ENCODE measurements at places on chromosomes 5 and 9.

DNA sequence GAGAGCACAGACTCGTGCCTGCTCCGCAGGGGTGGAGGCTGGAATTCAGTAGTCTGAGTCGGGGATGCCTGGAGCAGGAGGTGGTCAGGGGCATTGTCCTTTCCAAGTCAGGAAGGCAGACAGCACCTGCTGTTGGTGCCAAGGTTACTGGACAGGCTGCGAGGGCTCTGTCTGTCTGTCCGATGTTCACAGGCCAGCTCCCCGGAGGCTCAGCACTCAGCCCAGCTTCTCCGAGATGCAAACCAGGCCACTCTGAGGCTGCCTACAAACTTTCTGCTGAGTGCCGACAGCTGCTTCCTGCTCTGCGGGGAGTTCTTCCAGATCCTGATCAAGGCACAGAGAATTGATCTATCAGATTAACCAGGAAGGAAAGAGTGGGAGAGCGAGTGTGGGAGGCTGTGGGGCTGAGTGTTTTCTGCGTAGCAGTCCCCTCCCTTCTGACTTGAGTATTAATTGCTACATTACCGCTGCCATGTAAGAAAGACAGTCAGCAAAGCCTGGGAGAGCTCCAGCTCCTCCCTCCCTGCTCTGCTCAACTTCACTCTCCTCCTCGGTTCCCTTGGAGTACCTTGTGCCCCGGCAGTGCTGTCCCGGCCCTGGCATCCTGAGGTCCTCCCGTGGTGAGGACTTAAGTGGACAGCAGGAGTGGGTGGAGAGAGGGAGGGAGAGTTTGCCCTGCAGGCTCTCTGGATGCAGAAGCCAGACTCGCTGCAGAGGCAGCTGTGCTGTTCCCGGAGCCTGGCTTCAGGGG is 36.0 kb downstream of the KCNMB1 start:
- no peak for DNase-seq

- DNase-seq = no peak
Observed at GRCh38 chr9:114176624-114177291, 21.4 kb downstream of the COL27A1 start.

DNA sequence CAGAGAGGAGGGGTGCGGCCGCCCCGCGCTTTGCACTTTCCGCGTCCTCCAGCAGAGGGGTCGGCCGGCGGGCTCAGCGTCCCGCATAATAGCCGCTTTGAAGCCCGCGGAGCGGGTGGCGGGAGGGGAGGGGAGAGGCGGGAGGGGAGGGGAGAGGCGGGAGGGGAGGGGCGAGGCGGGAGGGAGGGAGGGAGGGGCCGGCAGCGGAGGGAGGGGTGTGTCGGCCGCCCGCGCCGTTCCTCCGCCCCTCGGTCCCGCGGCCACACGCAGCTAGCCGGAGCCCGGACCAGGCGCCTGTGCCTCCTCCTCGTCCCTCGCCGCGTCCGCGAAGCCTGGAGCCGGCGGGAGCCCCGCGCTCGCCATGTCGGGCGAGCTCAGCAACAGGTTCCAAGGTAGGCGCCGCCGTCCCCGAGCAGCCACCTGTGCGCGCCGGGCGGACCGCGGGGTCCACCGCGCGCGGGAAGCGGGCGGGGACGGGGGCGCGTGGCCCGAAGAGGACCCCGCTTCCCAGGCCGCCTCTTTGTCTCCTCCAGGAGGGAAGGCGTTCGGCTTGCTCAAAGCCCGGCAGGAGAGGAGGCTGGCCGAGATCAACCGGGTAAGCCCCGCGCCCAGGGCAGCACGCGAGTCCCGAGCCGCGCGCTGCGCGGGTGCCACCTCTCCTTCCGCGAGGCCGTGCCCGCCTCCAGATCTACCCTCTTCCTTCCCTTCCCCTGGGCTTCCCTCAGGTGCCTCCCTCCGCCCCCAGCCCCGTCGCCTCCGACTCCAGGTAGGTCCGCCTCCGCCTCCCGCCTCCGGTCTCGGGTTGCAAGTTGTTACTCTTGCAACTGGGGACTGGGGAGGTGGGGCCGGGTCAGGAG is at the start of gene AIF1L:
Gene AIF1L (plus strand): TSS at position 263 of the 857 bp plus-strand sequence. CDS start 99 bp downstream, at position 362.
- no peak for DNase-seq

GRCh38 chr5:31986101-31986500 is 188.0 kb downstream of the GOLPH3 start:
- no peak for DNase-seq

- no peak for DNase-seq
Observed at GRCh38 chr9:89716559-89716958, 111.7 kb downstream of the GADD45G start.

GRCh38 chr5:125129151-125129806 is 382.8 kb upstream of the ZNF608 start:
- DNase-seq = no peak

GRCh38 chr9:2335260-2335659 is 286.3 kb upstream of the VLDLR start:
- no peak for DNase-seq

- DNase-seq = no peak
Observed at GRCh38 chr9:111632695-111633388, 1.7 kb downstream of the DNAJC25 start.

- DNase-seq = peak; percentile 89
Observed at GRCh38 chr9:34603610-34604231, 8.2 kb downstream of the RPP25L start.

GRCh38 chr9:37497320-37497719 is 11.6 kb downstream of the POLR1E start:
- DNase-seq = no peak

- no peak for DNase-seq
Observed at GRCh38 chr5:36156121-36156601, 4.2 kb downstream of the SKP2 start.

GRCh38 chr9:115135821-115136778 is 18.1 kb upstream of the TNC start:
- no peak for DNase-seq

GRCh38 chr9:124140941-124141568 is 116.7 kb upstream of the NEK6 start:
- DNase-seq = no peak

DNA sequence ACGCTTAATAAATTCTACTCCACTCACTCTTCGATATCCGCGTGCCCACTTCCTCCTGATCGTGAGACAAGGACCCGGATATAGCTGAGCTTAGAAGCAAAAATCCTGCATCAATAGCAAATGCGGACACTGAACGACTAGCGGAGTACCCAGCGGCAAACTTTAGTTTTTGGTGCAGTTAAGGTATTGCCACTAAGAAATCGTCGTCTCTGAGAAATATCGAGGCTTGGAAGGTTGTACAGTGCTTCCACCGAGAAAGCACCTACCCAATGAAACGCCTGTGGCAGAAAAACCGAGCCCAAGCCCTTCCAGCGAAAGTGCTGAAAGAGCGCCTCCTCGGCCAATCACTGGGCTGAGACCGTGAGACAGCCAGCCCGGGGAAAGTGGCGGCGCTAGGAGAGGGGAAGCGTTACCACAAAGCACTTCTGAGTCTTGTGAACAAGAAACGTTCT is 32.2 kb downstream of the ANXA2R start:
- peak; percentile 85 for DNase-seq

GRCh38 chr5:134464988-134465815 is 53.5 kb upstream of the CDKN2AIPNL start:
- DNase-seq = no peak

DNA sequence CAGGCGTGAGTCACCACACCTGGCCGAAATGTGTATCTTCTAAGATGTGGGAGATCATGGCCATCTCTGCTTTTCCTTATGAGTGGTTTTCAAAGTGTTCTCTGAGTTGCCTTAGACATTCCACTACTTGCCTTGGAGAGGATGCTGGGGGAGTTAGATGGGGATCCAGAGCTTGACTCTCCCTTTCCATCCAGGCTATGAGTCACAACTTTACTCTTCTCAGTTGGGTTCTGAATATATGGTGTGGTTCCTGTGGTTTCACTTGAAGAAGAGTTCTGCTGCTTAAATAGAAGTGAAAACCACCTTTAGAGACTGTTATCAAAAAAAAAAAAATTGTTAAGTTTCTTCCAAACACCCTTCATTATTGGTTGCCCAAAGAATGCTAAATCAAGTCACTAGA is 217.6 kb downstream of the ZNF608 start:
- DNase-seq = no peak

- DNase-seq = no peak
Observed at GRCh38 chr9:70530716-70531115, 116.3 kb upstream of the KLF9 start.

DNA sequence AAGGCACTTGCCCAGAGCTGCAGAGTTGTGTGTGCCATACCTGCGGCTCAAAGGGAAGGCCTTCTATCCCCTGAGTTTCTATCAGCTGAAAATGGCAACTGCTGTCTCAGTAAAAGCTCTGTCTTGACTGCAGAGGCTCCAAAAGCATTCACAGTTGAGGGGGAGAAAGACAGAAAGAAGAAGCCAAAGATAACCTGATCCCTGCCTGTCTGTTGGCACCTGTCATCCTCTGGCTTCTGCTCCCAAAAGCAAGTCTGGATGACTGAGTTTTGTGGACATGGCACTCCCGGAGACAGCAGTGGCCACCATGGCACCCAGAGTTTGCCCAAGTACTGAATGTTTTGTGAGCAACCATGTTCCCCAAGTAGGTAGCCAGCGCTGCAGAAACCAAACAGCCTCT is 176.6 kb downstream of the NR3C1 start:
- DNase-seq = no peak

GRCh38 chr9:85421641-85422040 is 320.1 kb downstream of the AGTPBP1 start:
- no peak for DNase-seq

GRCh38 chr9:99690573-99690972 is 131.1 kb upstream of the NR4A3 start:
- peak; percentile 76 for DNase-seq

DNA sequence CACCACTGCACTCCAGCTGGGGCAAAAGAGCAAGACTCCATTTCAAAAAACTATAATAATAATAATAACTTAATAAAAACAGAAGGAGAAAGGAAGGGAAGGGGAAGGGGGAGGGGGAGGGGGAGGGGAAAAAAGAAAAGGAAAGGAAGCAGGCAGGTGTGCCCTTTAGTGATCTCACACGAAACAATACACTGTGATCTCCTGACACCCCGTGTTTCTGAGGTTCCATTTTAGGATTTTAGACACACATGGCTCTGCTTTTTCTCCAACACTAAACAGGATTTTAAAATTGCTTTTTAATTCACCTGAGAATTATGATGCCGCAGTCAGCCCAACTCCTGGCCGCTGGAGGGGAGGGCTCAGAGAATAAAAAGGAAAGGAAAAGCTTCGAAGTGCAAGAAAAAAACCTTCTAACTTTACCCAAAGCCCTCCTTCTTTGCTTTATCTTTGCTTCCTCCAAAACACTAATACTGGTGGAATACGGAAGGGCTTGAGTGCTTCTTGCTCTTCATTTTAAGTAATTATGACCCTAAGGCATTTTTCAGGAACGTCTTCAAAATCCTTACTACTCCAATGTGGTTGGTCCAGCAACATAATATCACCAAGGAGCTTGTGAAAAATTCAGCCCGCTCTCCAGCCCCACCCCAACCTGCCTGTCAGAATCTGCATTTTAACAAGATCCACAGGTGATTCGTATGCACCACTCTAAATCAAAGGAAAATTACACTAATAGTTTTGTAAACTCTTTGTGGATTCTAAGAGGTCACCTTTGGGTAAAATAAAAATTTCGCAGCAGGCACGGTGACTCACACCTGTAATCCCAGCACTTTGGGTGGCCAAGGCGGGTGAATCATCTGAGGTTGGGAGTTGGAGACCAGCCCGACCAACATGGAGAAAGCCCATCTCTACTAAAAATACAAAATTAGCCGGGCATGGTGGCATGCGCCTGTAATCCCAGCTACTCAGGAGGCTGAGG is 66.0 kb downstream of the MYO10 start:
- DNase-seq = no peak

DNA sequence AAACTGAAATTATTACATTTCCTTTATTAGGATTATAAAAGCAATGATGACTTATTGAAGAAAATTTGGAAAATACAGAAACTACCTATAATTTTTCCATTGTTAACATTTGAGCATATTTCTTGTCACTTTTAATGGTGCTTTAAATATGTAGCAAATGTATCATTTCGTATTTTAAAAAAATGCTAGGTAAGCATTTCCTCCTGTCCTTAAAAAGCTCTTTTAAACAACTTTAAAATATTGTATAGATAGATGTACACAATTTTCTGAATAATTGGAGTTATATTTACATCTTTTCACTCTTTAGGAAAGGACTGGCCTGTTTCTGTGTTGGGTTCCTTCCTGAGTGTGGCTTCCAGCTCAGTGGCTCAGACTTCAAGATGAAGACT is 15.6 kb downstream of the TENT4A start:
- DNase-seq = no peak

- DNase-seq = no peak
Observed at GRCh38 chr9:127570533-127571111, 41.5 kb upstream of the STXBP1 start.

GRCh38 chr5:78845470-78845869 is 139.6 kb downstream of the ARSB start:
- no peak for DNase-seq

GRCh38 chr9:33264003-33264472 is 470 bp downstream of the BAG1 start:
- DNase-seq = no peak

- no peak for DNase-seq
Observed at GRCh38 chr9:121200356-121200755, 1.3 kb downstream of the RAB14 start.

- no peak for DNase-seq
Observed at GRCh38 chr9:120931231-120932085, 4.9 kb upstream of the TRAF1 start.

DNA sequence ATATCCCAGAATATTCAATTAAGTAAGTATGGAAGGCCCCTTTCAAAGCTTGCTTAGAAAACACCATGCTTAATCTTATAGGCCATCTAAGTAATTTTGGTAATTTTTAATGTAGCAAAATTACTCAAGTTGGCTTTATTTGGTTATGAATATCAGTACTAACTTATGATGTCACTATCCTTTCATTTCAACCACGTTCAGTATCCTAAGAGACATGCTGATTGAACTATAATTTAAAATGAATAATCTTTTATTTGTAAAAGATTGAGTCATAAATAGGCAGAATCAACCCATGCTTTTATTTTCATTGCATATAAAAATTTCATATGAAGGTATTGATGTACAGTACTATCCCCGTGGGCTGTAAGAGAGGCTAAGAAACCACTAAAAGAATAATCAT is 386.9 kb downstream of the RAB3C start:
- no peak for DNase-seq

GRCh38 chr5:118722122-118723020 is 266.0 kb downstream of the DTWD2 start:
- DNase-seq = no peak

DNA sequence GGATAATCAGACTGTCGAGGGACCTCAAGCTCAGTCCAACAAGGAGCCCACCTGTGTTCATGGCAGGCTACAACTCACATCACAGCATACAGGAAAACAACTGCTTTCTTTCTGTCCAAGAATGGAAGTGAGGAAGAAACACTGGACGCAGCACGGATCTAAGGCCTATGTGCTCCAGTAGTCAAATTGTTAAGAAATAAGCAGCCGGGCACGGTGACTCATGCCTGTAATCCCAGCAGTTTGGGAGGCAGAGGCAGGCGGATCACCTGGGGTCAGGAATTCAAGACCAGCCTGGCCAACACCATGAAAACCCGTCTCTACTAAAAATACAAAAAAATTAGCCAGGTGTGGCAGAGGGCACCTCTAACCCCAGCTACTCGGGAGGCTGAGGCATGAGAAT is 427.8 kb downstream of the BNC2 start:
- DNase-seq = no peak

GRCh38 chr5:174291162-174291561 is 245.7 kb downstream of the NSG2 start:
- no peak for DNase-seq

- DNase-seq = no peak
Observed at GRCh38 chr5:176391999-176392398, 3.4 kb downstream of the HIGD2A start.

GRCh38 chr9:83444110-83444509 is 94.1 kb downstream of the FRMD3 start:
- no peak for DNase-seq

Data from NCI-H446 (cell line).